ENCODE measurements at places on chromosomes 2 and 18.
A peak's percentile ranks its signal among the peaks of the same experiment; 100 is the strongest.

GRCh38 chr2:23690421-23691105 lies 236.4 kb downstream of the ATAD2B start:
- no peak for DNase-seq

DNA sequence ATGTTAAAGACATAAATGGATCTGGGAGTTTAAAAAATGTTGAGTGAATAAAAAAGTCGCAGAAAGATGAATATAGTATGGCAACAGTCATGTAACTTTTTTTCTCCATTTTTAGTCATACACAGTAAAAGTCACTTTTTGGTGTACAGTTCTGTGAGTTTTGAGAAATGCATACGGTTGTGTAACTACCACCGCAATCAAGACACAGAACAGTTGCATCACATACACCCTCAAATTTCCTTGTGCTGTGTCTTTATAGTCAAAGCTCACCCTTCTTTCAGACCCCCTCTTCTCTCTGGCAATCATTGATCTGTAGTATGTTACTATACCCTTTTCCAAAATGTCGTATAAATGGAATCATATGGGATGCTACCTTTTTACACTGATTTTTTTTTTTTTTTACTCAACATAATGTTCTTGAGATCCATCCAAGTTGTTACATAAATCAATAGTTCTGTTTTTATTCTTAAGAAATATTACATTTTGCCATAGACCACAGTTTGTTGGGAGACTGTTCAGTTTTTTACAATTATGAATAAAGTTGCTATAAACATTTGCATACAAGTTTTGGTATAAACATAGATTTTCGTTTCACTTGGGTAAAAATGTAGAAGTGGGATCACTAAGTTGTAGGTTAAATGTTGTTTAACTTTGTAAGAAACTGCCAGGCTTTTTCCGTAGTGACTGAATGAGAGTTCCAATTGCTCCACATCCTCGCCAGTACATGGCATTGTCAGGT lies 35.4 kb upstream of the AGFG1 start:
- DNase-seq: no peak

DNA sequence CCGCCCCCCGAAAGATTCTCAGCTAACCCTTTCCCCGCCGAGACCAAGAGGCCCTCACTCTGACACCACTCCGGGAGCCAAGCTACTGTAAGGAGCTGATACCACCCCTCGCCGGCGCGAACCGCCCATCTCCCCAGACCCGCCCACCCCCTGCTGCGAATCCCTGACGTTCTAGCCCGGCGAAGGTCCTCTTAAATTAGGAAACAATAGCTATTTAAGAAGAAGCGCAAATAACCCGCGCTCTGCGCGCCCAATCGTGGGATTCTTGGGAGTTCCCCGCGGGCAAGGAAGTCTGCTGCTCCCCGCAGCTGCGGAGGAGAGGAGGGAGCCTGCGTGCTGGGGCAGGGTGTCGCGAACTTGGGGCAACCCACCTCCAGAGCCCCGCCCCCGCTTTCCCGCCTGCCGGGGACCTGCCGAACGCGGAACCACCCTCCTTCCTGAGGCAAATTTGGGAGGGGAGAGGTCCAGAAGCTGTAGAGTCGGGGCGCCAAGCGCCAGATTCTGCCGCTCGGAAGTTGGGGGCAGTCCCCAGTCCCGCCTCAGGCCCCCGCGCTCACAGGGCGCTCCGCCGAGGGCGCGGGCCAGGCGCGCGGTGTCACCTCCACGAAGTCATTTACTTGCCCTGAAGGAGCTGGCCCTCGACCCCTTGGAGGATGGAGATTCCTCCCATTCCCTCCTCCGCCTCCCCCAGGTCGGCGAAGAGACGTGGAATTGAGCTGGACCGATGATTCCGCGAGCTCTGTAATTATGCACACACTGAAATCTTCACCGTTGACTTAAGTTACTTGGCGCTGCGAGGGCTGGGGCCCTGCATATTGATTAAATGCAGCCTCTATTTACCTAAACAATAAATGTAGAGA lies 8.4 kb upstream of the SP9 start:
- no peak for DNase-seq

GRCh38 chr2:84048964-84049363 lies 410.1 kb downstream of the SUCLG1 start:
- DNase-seq: no peak

- DNase-seq: no peak
Measured at GRCh38 chr2:45833301-45833967, 182.0 kb downstream of the PRKCE start.

DNA sequence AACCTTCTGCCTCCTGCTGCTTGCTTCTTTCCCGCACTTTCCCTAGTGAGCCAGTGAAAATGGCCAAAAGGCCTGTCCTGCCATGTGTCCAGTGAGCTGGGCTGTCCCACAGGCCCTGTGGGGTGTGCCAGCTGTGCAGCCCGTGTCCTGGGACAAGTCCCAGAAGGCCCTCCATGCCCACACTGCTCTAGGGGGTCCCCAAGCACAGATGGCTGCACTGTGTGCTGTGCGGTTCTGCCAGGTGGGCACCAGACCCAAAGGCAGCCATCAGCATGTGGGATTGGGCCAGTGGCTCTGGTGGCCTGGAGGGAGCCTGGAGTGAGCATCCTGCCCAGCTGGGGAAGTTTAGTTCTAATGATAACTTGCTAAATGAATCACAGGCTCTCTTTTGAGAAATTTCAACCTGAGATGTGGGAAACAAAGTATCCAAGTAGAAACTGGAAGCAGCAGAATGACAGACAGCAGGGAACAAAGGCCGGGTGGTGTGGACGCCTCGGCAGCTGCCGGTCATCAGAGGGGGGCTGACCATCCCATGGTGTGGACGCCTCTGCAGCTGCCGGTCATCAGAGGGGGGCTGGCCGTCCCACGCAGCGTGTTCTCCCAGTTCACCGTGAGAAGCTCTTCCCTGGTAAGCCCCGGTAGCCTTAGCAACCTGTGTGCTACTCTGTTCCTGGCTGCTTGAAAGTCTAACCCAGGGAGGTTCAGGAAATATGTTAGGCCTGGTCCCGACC lies 9.9 kb upstream of the CNDP2 start:
- DNase-seq: no peak

DNA sequence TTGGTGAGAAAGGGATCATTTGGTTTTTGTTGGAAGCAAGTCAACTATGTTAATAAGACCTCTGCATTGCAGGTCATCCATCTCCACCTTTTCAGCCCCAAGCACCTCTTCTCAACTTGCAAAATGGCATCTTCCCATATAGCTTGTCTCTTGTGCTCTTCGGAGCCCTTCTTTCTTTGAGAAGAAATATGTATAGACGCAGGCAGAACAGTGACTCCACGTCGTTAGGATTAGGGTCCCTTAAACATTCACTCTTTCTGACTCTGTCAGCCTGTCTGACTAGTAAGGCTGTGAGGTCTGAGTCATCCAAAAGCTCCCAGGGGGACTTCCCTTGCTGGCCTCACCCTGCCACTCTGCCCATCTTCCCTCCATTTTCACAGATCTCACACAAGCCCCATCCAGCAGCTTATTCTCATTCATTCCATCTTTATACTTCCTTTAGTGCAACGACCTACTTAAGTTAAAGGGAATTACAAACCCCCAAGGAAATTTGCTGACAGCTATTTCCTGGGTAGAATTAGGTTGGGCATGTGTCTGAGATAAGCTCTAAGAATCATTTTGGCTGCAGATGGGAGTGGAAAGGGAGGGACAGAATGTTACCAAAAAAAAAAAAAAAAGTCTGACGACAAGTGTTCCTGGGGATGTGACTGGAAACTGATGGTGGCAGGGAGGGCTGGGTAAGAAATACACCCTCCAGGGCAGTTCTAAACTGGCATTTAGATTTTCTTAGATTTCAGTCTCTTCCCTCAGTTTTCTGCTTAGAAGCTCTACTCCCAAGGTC lies 37.7 kb upstream of the MEX3C start:
- peak; percentile 2 for DNase-seq

- no peak for DNase-seq
Measured at GRCh38 chr2:8003462-8004075, 678.3 kb upstream of the ID2 start.

DNA sequence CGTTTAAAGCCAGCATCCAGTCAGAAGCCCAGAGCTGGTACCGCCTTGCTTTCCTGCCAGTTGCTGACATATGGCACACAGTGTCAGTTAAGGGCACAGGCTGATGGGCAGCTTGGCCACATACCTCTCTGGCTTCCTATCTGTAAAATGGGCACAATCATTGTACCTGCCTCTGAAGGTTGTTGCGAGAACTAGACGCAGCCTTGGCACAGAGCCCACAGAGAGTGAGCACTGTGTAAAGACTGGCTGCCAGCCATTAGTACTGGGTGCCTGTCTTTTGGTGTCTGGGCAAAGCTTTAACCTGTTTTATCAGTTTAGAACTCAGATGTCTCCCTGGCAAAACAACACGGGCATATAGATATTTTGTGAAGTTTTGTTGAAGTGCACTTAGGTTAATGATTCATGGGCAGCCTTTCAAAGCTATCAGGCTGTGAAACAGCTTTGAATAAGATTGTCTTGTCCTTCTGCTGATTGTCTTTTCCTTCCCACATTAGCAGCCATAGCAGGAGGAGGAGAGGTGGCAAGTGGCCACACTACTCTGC lies 269.5 kb downstream of the NEDD4L start:
- no peak for DNase-seq

- no peak for DNase-seq
Measured at GRCh38 chr2:197308585-197308984, 2.0 kb downstream of the ANKRD44 start.

GRCh38 chr2:210443527-210443926 lies 33.0 kb downstream of the LANCL1 start:
- no peak for DNase-seq

- DNase-seq: no peak
Measured at GRCh38 chr2:151277067-151277466, 12.4 kb downstream of the NMI start.

GRCh38 chr2:143574069-143574468 lies 444.9 kb downstream of the ARHGAP15 start:
- DNase-seq: no peak

- DNase-seq: no peak
Measured at GRCh38 chr2:70696142-70696541, 71.9 kb downstream of the ADD2 start.

GRCh38 chr2:148982282-148982681 lies 56.2 kb upstream of the LYPD6B start:
- DNase-seq: no peak

GRCh38 chr2:149767516-149767974 lies 180.0 kb upstream of the MMADHC start:
- no peak for DNase-seq

- DNase-seq: no peak
Measured at GRCh38 chr2:223306371-223306770, 254.4 kb downstream of the KCNE4 start.

DNA sequence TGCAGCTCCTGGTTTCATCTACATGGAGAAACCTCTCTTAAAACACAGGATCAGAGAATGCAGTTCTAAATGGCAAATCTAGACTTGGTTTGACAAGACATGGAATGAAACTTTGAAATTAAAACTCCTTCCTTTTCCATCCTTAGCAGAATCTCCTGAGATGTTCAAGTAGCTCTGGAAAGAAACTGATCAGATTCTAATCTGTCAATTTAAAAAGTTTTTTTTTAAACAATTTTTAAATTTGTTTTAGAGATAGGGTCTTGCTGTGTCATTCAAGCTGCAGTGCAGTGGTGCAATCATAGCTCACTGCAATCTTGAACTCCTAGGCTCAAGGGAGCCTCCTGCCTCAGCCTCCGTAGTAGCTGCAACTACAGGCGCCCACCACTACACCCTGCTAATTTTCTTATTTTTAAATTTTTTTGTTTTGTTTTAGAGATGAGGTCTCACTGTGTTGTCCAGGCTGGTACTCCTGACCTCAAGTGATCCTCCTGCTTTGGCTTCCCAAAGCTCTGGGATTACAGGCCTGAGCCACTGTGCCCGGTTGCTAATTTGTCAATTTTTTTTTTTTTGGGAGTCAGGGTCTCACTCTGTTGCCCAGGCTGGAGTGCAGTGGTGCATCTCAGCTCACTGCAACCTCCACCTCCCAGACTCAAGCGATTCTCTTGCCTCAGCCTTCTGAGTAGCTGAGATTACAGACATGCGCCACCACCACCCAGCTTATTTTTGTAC lies 216.7 kb downstream of the TGIF1 start:
- no peak for DNase-seq

GRCh38 chr2:19021721-19022120 lies 336.7 kb downstream of the OSR1 start:
- DNase-seq: no peak

GRCh38 chr18:23932385-23933067 lies 82.0 kb upstream of the TTC39C start:
- no peak for DNase-seq

- no peak for DNase-seq
Measured at GRCh38 chr2:101696272-101697123, 1.0 kb upstream of the MAP4K4 start.

DNA sequence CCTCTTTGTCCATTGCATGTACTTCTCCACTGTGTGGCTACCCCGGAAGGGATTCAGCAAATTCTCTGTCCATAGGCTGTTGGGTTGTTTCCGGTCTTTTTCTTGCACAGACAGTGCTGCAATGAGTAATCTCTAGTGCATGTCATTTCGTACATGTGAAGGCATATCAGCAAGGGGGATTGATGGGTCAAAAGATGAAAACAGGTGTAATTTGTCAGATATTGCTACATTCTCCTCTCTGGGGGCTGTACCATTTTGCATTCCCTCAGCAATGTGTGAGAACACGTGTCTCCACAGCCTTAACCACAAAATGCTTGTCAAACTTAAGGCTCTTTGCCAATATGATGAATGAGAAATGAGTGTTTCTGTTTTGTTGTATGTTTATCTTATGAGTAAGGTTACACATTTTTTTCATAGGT lies 60.5 kb downstream of the KLHL29 start:
- DNase-seq: no peak
